ENCODE measurements at places on chromosomes 7 and 10.

GRCh38 chr7:121940918-121941317, 68.0 kb downstream of the PTPRZ1 start:
- no peak for DNase-seq

- DNase-seq: no peak
These were observed 68.0 kb upstream of the ZNF438 start for GRCh38 chr10:31099664-31100063.

- DNase-seq: no peak
These were observed 908.6 kb downstream of the SORCS3 start for GRCh38 chr10:105549731-105550130.

DNA sequence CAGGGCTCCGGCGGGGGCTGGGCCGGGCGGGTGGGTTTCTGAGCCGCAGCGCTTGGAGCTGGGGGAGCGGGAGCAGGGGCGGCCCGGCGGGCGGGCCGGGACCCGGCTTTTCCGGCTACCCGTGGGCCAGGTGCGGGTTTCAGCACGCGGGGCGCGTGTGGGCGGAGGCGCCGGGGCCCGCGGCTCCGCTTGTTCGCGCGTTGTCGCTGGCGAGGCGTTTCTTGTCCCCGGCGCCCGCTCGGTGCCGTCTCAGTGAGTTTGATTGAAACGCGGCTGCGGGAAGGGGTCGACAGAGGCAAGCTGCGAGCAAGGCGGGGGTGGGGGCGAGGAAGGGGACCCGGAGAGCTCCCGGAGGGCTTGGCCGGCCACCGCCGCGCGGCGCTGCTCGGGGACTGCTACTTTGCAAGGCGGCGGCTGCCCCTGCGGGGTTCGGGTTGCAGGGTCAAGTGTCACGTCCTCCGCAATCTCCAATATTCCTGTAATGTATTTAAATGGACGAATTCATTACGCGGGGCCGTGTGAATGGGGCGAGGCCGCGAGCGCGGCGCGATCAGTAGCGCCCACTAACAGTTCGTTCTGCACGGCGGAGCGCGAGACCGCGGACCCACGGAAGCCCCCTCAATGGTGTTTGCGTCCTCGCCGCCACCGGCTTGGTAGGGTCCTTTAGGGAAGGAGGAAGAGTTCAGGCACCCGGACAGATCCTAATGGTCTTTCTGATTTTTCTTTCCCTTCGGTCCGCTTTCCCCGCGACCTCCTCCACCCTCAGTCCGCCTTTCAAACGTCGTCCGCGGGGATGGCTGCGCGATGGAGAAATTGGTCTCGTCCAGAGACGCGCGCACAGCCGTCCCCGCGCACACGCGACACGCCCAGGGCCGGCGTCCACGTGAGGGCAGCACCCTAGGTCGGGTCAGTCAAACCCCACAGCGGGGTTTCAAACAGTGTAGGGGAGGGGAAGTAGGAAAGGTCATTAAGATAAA, 76.9 kb downstream of the INSIG1 start:
- DNase-seq: no peak

GRCh38 chr7:17917842-17918241, 22.5 kb downstream of the SNX13 start:
- no peak for DNase-seq

- no peak for DNase-seq
These were observed 27.5 kb upstream of the NPVF start for GRCh38 chr7:25255611-25256332.

- no peak for DNase-seq
These were observed 16.2 kb downstream of the ARHGAP21 start for GRCh38 chr10:24707445-24707844.

- no peak for DNase-seq
These were observed 57.2 kb downstream of the DDC start for GRCh38 chr7:50507898-50508470.

GRCh38 chr7:99004216-99004615, 125.9 kb downstream of the TRRAP start:
- DNase-seq: no peak

- DNase-seq: no peak
These were observed 21.8 kb downstream of the AKR1E2 start for GRCh38 chr10:4847561-4848355.

- DNase-seq: no peak
These were observed 89.1 kb downstream of the GRB10 start for GRCh38 chr7:50693455-50694130.

DNA sequence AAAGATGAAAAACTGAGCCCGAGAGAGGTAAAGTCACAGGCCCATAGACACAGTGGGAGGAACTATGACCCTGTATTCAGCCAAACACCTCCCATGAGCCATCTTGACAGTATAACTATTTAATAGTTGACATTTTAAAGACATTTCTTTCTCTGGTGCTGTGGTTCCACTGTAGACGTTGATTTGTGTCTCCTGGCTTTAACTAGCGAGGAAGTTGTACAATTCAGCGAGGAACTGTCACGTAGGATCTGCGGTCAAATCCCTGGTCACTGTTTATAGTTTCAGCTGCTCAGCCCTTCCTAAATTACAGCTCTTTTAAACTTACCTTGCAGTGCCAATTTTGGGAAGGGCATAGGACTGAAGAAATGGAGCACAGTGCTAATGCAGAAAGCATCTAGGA, 7.1 kb upstream of the CELF2 start:
- DNase-seq: no peak

DNA sequence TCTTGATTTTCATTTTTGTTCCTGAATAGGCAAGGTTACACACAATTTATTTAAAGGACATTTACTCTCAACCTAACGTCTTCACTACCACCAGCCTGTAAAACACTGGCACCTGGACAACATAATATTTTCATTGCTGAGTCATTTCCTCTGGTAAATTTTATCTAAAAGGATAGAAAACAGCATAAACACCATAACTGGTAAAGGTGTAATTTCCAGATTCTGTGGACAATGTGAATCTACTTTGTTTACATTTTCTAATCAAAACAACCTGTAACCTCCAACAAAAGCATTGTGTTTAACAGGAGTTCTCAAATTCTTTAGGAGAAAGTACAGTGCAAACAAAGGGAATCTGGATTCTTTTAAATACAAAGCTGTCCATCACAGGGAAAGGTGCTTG, 472.0 kb upstream of the AKR1E2 start:
- no peak for DNase-seq

DNA sequence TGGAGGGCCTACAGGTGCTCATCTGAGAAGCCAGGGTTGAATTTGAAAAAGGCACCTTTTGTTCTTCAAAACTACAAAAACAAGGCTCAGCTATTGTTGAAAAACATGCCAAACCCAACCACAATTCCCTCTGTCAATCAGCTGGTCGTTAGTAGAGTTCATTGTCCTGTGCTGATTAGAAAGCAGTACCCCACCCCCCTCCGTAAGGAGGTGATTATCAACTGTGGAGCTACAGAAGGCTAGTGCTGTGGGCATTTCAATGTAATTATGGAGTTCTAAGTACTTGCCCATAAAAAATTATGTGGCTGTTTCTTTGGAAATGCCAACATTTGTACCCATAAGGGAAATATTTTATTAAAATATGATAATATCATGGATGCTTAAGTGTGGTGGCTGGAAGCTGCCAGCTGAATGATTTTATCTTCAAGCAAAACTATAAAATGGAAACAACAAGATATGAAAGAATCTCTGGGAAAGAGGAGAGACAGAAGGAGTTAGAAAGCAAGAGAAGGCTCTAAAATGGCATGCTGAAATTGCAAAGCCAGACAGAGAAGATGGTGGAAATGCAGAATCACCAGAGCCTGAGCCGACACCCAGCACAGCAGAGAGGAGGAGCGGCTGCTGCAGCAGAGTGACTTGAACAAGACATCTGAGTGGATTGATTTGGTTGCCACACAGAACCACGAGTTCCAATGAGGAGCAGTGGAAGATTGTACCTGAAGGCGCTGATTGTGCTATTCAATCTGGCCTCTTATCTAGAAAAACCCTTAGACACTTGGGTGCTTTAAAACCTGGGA, 179.5 kb upstream of the LRGUK start:
- no peak for DNase-seq

GRCh38 chr10:75107756-75108683, 3.4 kb upstream of the SAMD8 start:
- DNase-seq: no peak

DNA sequence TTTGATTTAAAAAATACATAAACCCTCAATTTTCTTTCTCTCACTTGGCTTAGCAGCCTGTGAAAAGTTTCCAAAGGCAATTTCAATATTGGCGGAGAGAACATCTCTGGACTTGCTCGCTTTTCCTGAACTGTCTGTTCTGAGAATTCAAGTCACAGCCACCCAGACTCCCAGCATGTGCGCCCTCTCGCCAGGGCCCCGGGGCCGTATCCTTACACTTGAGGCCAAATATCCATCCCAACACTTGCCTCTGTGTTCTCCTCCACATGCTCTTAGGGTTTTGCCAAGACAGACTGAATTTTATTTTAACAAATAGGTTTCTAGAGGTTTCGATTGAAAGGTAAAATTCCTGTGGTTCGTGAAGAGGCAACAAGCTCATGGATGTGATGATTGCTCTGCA, 111.5 kb upstream of the GPR26 start:
- no peak for DNase-seq

GRCh38 chr7:18354108-18355085, 141.2 kb upstream of the HDAC9 start:
- no peak for DNase-seq

- no peak for DNase-seq
These were observed 4.5 kb downstream of the HNRNPA2B1 start for GRCh38 chr7:26195867-26196657.

Data from urinary bladder (tissue), 4 donors.